Ovary (tissue), 10 donors: ENCODE measurements at places on chromosomes 3 and 15. TPM values are rescaled to one million over a fixed set of nuclear protein-coding genes. Genes with fewer than 3 reads are reported as not detected.

Gene TRIM42
- not detected for total RNA-seq

Gene DNASE1L3
- 0.48 TPM for total RNA-seq

Gene DIS3L
- total RNA-seq: 39.6 TPM

Gene NLGN1
- total RNA-seq: 6.7 TPM

Gene USF3
- 15.6 TPM for total RNA-seq

Gene IMPG2
- 1.0 TPM for total RNA-seq

Gene CPN2
- not detected for total RNA-seq

- H3K4me1 ChIP-seq: no peaks in the 10 kb centered on the region
- no peak for DNase-seq
- H3K4me3 ChIP-seq: no peak overlapping the region
- no peak overlapping the region for H3K27ac ChIP-seq
- H3K27me3 ChIP-seq: peaks cover 3% of the 10 kb centered on the region
- H3K36me3 ChIP-seq: no peaks in the 10 kb centered on the region
Measured at GRCh38 chr3:57855943-57856342, 99.8 kb downstream of the SLMAP start.

- H3K4me3 ChIP-seq: no peak overlapping the region
- peaks cover 11% of the 10 kb centered on the region for H3K4me1 ChIP-seq
- H3K27ac ChIP-seq: no peak overlapping the region
- no peak for DNase-seq
- H3K27me3 ChIP-seq: no peaks in the 10 kb centered on the region
- no peaks in the 10 kb centered on the region for H3K36me3 ChIP-seq
Measured at GRCh38 chr15:60580073-60580472, 101.1 kb upstream of the ICE2 start.

DNA sequence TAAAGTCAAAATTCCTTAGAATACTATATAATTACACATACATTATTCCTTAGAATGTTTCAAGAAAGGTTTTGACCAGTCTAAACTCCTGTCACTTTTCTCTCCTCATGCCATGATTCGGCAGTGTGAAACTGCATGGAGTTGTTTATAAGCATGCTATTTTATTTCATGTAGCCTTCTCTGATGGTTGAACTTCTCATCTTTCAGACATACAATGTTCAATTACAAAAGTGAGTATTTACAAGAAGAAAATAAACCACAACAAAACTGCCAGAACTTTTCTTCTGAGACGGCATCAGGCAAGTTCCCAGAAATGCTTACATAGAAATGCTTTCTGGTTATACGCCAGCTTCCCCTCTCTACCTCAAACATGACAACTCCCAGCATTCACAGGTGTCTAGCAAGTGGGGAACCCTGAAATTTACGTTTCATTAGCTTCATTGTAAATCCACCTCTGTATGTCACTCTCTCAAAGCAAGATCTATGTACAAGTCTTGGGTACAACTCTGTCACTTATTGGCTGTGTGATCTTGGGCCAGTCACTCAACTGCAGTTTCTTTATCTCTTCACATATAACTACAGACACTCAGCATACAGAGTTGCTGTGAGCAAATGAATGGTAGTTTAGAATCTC lies 42.7 kb downstream of the HDGFL3 start:
- no peak overlapping the region for H3K4me3 ChIP-seq
- DNase-seq: no peak
- H3K36me3 ChIP-seq: no peaks in the 10 kb centered on the region
- H3K27ac ChIP-seq: no peak overlapping the region
- no peaks in the 10 kb centered on the region for H3K27me3 ChIP-seq

DNA sequence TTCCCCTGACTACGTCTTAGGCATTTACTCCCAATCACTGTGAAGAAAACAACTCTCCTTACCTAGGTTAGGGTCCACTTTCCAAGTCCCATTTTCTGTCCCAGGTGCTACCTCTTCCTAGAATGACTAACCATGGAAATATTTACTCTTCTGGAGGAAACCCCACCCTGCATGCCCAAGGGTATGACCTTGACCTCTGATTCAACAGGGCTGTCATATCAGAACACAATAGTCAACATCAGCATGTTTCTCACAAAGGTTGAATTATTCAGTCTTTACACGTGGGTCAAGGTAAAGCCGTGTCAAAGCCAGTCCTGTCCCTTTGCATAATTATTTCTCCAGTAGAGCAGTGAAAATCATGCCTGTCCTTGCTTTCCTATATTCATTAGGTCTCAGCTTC lies 4.3 kb upstream of the FRMD5 start:
- H3K27ac ChIP-seq: no peak overlapping the region
- no peaks in the 10 kb centered on the region for H3K36me3 ChIP-seq
- H3K27me3 ChIP-seq: no peaks in the 10 kb centered on the region
- no peak for DNase-seq

- DNase-seq: no peak
- H3K27me3 ChIP-seq: no peaks in the 10 kb centered on the region
- H3K4me3 ChIP-seq: no peak overlapping the region
- H3K4me1 ChIP-seq: peaks cover 2% of the 10 kb centered on the region
Measured at GRCh38 chr3:127685708-127686511, 13.2 kb downstream of the ABTB1 start.

- no peaks in the 10 kb centered on the region for H3K36me3 ChIP-seq
- no peak for DNase-seq
- H3K4me3 ChIP-seq: no peak overlapping the region
- no peaks in the 10 kb centered on the region for H3K4me1 ChIP-seq
Measured at GRCh38 chr15:55124616-55125015, 72.1 kb downstream of the RSL24D1 start.

- no peak overlapping the region for H3K4me3 ChIP-seq
- DNase-seq: peak; percentile 34
- no peaks in the 10 kb centered on the region for H3K27me3 ChIP-seq
- H3K27ac ChIP-seq: no peak overlapping the region
- no peaks in the 10 kb centered on the region for H3K4me1 ChIP-seq
Measured at GRCh38 chr15:65824031-65824743, 32.1 kb upstream of the DENND4A start.

DNA sequence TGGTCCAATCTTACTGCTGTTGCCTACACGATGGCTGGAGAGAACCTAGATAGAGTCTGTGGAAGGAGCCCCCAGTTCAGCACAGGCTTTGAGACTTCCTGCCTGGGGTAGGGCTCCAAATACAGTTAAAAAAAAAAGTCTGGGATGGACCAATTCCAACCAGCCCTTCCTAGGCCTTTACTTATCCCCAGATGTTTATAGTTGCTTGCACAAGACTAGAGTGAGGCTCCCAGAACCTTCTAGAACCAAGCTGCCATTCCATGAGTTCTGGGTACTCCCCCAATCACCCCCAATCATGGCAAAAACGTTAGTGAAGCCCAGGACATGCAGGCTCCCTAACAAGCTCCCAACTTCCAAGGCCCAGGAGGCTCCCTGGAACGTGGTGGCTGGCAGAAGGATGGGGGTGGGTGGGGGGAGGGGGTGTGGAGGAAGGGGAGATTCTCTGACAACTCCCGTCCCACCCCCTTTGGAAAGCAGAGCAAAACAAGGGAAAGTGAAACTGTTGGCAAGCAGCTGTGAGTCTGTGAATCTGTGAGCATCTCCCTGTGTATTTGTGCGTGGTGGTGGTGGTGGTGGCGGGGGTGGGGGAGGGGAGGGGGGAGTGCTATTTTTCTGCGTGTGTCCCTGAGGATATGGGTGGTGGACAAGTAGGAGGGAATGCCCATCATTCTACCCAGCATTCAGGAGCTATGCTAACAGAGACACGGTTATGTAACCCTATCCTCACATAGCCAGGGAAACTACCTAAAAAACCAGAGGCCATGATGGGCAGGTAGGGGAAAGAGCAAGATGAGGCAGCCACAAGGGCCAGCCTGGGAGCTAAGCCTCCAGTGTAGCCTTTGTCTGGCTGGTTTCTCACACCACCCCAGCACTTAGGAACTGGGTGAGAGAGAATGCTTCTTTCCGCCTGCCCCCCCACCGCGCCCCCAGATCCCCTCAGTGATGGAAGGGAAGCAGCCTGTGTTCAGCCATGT lies 2.0 kb downstream of the MST1R start:
- no peak overlapping the region for H3K27ac ChIP-seq
- peaks cover 3% of the 10 kb centered on the region for H3K4me1 ChIP-seq
- DNase-seq: no peak

DNA sequence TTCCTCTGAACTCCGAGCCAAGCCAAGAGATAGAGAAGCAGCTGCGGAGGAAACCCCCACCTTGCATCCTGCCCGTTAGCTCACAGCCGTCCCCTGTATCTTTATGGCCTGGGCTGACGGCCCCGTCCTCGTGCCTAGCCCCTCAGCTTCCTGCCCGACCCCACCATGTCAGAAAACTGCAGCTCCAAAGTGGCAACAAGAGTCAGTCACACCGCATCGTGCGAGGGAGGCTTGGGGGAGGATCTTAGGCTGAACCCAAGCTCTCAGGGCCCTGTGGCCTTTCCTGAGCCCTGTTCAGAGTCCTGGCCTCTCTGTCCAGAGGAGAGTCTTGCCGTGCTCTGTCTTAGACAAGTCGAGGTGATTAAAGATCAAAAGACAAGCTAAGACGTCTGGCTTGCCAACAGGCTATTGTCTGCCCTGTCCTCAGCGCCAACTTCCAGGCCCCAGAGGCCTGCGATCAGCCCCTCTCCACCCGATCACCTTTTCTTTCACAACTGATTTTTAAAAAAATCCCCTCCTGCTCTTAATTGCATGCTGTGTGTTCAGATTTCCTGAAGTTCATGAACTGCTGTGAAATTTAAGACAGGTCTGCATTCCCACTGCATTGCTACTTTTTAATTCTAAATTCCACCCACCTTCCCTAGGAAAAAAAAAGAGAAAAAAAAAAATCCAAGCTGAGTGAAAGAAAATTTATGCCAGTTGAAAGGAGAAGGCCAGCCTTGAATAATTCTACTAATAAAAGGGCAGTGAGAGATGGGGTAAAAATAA lies 89.7 kb upstream of the WNT5A start:
- no peaks in the 10 kb centered on the region for H3K4me1 ChIP-seq
- H3K4me3 ChIP-seq: no peak overlapping the region
- no peaks in the 10 kb centered on the region for H3K27me3 ChIP-seq
- DNase-seq: no peak

DNA sequence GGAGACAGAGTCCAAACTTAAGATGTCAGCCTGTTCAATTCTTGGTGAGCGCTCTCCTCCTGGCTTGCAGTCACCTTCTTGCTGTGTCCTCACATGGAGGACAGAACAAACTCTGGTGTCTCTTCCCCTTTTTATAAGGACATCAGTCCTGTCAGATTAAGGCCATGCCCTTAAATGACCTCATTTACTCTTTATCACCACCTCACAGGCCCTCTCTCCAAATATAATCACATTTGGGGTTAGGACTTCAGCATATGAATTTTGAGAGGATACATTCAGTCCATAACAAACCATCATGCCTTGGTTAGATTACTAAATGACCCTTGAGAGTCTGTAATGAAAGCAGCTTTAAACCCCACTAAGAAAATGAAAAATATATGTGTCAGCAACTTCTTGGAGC lies 175.2 kb downstream of the TAFA4 start:
- H3K4me3 ChIP-seq: no peak overlapping the region
- DNase-seq: no peak
- H3K27me3 ChIP-seq: no peaks in the 10 kb centered on the region
- H3K27ac ChIP-seq: no peak overlapping the region
- no peaks in the 10 kb centered on the region for H3K4me1 ChIP-seq
- no peaks in the 10 kb centered on the region for H3K36me3 ChIP-seq

DNA sequence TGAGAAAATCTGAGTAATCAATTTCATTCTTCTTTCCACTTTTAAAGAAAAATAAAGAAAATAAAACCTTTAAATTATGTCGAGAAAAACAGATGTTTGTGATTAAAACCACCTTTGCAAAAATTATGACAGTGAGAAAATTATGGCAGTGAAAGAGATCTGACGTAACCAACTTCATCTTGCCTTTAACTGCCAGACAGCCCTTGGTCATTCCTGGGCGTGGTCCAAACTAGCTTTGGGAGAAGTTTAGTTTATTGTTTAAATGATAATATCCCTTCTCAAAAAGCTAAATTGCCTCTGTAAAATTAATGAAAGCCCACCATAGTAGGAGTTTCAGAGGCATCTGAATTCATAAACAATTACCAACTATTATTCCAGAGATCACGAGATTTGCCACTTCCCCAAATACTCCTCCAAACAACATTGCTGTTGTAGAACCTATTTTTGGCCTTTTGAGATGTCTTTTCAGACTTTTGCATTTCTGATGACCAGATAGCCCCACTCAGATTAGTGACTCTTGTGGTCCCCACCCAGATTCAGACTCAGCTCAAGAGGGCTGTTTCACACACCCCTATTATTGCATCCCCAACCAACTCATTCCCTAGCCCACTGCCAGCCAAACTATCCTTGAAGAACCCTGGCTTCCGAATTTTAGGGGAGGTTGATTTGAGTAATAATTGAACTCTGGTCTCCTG lies 664.4 kb upstream of the CBLB start:
- H3K4me3 ChIP-seq: no peak overlapping the region
- no peak overlapping the region for H3K27ac ChIP-seq
- no peaks in the 10 kb centered on the region for H3K4me1 ChIP-seq
- no peaks in the 10 kb centered on the region for H3K36me3 ChIP-seq

GRCh38 chr15:97071668-97072067 lies 741.2 kb downstream of the NR2F2 start:
- no peaks in the 10 kb centered on the region for H3K4me1 ChIP-seq
- DNase-seq: no peak
- H3K4me3 ChIP-seq: no peak overlapping the region
- no peaks in the 10 kb centered on the region for H3K27me3 ChIP-seq
- H3K36me3 ChIP-seq: no peaks in the 10 kb centered on the region

GRCh38 chr3:70763894-70764293 lies 451.5 kb upstream of the MDFIC2 start:
- no peak overlapping the region for H3K4me3 ChIP-seq
- H3K4me1 ChIP-seq: no peaks in the 10 kb centered on the region
- DNase-seq: no peak
- H3K36me3 ChIP-seq: no peaks in the 10 kb centered on the region
- no peak overlapping the region for H3K27ac ChIP-seq

GRCh38 chr3:70249509-70250160 lies 62.8 kb downstream of the MDFIC2 start:
- no peaks in the 10 kb centered on the region for H3K4me1 ChIP-seq
- H3K27ac ChIP-seq: no peak overlapping the region
- no peak for DNase-seq
- H3K36me3 ChIP-seq: no peaks in the 10 kb centered on the region
- H3K4me3 ChIP-seq: no peak overlapping the region
- H3K27me3 ChIP-seq: peaks cover 3% of the 10 kb centered on the region

GRCh38 chr15:25693321-25694238 lies 169.5 kb downstream of the ATP10A start:
- no peaks in the 10 kb centered on the region for H3K36me3 ChIP-seq
- DNase-seq: no peak
- no peaks in the 10 kb centered on the region for H3K27me3 ChIP-seq
- H3K4me1 ChIP-seq: no peaks in the 10 kb centered on the region

- H3K27me3 ChIP-seq: no peaks in the 10 kb centered on the region
- DNase-seq: no peak
- no peaks in the 10 kb centered on the region for H3K36me3 ChIP-seq
- H3K4me3 ChIP-seq: no peak overlapping the region
Measured at GRCh38 chr3:40582401-40583027, 57.8 kb downstream of the ZNF621 start.
